HT-29 (cell line): ENCODE measurements at places on chromosomes 5 and 9. TPM values are rescaled to one million over a fixed set of nuclear protein-coding genes. Genes with fewer than 3 reads are reported as not detected.

- DNase-seq: no peak
These were observed 92.4 kb downstream of the ARHGAP26 start for GRCh38 chr5:142862594-142862993.

DNA sequence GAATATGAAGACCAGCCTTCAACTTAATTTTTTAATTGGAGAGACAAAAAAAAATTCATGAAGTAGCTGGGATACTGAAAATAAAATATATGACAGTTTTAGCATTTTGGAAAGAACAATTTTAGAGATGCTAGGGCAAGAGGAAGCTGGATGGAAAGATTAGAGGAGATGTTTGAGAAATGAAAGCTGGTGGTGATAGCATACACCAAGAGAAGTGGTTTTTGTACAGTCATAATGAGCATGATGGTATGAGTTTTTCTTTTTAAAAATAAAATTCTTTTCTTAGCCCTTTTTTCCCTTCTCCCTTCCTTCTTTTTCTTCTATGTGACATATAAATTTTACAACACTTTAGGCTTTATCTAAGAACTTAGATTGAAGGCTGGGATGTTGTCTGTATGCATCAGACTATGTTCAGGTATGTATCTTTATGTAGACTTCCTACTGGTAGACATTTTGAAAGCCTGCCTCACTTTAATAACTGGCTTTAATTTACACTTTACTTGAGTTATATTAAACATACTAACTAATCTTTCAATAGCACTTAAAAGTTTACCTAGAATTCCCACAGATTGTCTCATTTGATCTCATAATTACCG is 522.5 kb downstream of the TLE4 start:
- DNase-seq: no peak

GRCh38 chr9:127722055-127722745 is 6.3 kb downstream of the TTC16 start:
- peak; percentile 36 for DNase-seq

DNA sequence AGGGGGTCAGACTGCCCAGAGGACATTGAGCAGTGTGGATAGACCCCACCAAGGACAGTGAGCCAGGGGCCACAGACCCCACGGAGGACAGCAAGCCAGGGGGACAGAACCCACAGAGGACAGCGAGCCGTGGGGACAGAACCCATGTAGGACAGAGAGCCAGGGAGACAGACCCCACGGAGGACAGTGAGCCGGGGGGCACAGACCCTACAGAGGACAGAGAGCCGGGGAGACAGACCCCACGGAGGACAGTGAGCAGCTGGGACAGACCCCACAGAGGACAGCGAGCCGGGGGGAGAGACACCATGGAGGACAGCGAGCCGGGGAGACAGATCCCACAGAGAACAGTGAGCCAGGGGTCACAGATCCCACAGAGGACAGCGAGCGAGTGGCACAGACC is 3.4 kb upstream of the ZDHHC11 start:
- no peak for DNase-seq

GRCh38 chr5:174418809-174419539 is 305.4 kb upstream of the MSX2 start:
- DNase-seq: no peak

DNA sequence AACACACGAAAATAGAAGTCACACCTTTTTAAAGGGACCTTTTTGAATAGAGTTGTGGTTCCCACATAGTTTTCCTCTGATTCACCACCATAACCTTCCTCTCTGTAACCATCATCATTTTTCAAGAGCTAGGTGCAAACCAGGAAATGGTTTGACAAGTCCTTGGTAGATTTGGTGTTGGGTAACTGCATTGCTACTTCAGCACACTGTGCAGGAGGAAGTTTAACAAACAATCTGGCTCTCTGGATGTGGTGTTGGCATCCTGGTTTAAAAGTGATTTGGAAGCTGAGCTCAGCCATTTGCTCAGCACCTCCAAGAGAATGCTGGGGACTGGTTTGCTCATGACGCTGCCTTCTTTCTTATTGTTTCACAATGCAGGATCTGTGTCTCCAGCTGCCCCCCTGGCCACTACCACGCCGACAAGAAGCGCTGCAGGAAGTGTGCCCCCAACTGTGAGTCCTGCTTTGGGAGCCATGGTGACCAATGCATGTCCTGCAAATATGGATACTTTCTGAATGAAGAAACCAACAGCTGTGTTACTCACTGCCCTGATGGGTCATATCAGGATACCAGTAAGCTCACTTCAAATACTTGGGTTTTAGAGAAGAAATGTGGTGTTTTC is 213.1 kb downstream of the RFK start:
- peak; percentile 78 for DNase-seq

DNA sequence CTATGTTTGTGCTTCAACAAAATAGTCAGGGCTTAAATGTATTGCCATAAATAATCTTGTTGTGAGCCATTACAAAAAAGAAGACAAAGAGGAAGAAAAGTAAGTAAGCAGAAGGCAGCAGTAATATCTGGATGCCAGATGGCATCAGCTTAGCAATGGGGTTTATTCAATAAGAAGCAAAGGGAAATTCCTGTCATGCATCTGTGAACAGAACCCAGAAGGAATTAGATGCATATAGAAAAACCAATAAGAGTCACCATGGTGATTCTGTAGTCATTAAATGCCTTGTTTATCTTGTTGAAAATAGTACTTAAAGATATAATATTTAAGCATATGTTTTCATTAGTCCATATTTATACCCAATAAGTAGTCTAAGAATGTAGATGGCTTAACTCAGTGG is 216.0 kb downstream of the ADAMTSL1 start:
- no peak for DNase-seq

- DNase-seq: peak; percentile 15
These were observed 8.9 kb upstream of the ZNF483 start for GRCh38 chr9:111516061-111516465.

WNT8A gene
- total RNA-seq: not detected in 2 replicates
